ENCODE measurements at places on chromosomes 6 and 20. TPM values are rescaled to one million over a fixed set of nuclear protein-coding genes. Genes with fewer than 3 reads are reported as not detected.

The EMILIN3 gene
- total RNA-seq, result 0.30 TPM

The SAMD10 gene
- total RNA-seq, result 3.5 TPM

The ATP6V1G2 gene
- total RNA-seq, result not detected

The SLA2 gene
- 0.30 TPM for total RNA-seq

The BANF2 gene
- total RNA-seq, result not detected

The POU5F1 gene
- 5.0 TPM for total RNA-seq

The PDE7B gene
- total RNA-seq, result 3.4 TPM

The EYA4 gene
- not detected for total RNA-seq

The SLC22A3 gene
- total RNA-seq, result 34.5 TPM

- DNase-seq, result no peak
Measured at GRCh38 chr6:158358450-158359077, 46.3 kb downstream of the TULP4 start.

DNA sequence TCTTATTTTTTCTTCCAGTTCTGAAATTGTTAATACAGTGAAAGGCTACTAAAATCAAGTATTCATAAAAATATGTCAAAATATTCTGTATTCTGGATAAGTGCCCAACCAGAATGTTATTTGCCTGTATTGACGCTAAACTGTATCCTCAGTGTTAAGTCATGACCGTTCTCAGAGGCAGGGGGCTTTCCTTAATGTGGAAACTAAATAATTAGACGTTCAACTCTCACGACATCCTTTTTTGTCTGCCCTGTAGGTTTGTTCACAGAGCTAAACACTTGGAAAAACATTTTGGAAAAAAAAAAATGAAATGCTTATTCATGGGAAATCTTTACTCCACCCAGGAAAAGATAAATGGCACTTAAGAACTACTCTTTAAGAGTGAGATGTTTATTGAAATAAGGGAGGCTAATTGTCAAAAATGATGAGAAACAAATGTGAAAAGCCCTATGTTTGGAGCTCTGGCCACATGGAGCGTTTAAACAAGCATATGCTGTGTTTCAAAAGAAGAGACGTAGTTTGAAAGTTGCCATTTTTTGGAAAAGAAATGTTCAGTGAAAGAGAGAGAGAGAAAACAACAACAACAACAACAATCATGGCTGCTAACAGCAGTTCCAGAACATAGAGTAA lies 453.1 kb upstream of the MARCKS start:
- no peak for DNase-seq

DNA sequence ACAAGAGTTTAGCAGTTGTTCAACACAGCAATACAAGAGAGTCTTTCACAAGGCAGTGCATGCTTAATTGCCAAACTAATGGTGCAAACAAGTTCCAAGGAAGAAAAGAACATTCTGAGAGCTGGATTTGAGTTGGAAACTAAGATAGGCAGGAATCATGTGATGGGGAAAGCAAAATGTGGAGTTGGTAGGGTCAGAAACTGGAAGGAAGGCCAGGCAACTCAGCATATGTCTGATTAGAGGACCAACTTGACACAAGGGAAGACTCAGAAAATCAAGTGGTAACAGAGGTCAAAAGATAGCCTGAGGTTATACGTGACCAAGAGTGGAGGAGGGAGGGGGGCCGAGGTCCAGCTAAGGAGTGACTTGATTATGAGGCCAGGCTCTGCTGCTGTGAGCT lies 117.3 kb downstream of the SMLR1 start:
- no peak for DNase-seq

DNA sequence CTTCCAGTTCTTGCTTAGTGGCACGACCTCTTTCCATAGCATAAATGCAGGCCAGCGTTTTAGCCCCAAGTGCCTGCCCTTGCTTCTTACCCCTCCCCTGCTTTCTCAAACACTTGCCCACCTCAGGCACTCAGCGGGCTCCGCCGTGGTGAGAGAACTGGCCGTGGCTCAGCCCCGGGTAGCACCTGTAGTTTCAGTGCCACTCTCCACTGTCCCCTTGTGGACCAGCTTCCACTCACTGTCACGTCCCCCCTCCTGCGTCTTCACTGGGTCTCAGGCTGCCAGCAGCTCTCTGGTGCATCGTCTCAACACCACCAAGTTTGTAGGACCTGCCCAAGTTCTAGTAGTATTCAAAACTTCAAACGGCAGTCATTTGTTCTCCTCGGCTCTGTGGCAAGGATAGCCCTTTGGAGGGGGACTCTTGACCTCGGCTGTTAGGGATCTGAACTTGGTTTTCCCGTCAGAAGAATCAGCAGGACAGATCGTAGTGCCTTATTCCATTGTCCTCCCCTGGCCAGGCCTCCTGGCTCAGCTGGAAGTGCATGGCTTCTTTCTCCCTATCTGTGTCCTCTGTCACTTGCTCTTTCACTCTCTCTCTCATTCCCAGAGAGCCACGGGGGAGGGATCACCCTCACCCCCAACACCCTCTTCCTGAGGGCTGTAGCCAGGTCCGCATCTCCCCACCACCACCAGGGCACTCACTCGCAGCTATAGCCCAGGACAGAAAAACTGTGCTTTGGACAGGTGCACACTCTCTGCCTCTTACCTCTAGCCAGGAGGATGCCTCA lies 44.6 kb downstream of the STK35 start:
- DNase-seq, result no peak

GRCh38 chr6:168278904-168279303 lies 40.7 kb downstream of the DACT2 start:
- no peak for DNase-seq

DNA sequence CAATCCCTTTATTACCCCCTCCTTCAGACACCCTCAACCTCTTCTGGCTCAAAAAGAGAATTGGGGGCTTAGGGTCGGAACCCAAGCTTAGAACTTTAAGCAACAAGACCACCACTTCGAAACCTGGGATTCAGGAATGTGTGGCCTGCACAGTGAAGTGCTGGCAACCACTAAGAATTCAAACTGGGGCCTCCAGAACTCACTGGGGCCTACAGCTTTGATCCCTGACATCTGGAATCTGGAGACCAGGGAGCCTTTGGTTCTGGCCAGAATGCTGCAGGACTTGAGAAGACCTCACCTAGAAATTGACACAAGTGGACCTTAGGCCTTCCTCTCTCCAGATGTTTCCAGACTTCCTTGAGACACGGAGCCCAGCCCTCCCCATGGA lies 2.2 kb downstream of the TNF start:
- no peak for DNase-seq

DNA sequence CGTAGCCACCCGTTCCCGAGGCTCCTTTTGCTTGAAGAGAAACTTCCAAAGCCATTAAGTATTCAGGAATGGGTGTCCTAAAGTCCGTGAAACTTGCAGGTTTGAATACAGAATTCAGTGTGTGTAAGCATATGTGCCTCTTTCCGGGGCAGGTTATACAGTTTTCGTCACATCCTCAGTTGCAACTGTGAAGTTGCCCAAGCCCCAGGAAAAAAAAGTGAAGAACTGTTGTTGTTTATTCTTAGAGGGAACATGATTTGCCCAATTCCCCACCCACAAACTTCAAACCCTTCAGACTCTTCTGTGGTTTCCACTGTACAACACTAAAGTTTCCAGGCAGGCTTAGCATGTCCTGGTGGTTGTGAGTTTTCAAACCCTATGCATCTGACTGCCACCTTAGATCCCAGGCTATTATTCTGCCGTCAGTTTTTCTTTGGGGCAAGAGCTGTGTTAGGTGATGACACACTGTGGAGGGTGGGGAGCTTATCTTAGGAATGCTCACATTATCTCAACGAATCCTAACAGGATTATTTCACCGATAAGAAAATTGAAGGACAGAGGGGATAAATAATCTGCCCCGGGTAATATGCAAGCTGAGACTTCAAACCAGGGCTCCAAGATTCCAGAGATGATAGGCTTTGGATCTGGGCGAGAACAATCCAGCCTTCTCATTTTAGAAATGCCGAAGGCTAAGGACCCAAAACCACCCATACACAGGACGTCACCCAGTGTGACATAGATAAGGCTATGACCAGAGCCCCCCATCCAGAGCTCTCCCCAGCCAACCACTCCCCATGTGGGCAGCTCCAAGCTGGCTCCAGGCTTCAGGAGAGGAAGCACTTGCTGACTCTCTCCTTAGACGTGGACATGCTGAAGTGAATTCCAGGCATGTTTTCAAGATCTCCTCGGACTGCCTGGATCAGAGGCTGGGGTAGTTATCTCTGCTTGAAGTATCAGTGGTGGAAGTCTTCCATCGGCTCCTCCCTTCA lies 81.7 kb upstream of the AFDN start:
- DNase-seq, result no peak

GRCh38 chr6:26195924-26196845 lies 109.0 kb downstream of the HFE start:
- no peak for DNase-seq

DNA sequence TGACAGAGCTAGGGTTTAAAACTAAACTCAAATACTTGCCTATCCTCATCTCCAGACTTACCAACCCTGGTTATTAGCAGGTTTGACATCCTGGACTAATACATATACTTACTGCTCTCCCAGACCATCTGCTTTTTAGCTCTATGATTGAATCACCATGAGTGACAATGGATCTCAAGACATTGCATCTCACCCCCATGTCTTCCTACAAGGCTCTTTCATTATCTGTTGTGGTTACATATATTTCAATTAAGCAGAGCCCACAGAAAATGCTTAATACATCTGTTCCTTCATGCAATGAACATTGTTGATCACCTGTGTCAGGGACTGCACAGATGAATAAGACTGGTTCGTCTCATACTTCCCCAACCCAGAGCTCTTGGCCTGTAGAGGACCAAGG lies 19.4 kb downstream of the SAMD3 start:
- DNase-seq, result no peak

GRCh38 chr20:56816349-56816748 lies 187.2 kb downstream of the TFAP2C start:
- DNase-seq, result no peak

- DNase-seq, result no peak
Measured at GRCh38 chr20:35821807-35822242, 50.0 kb downstream of the PHF20 start.

DNA sequence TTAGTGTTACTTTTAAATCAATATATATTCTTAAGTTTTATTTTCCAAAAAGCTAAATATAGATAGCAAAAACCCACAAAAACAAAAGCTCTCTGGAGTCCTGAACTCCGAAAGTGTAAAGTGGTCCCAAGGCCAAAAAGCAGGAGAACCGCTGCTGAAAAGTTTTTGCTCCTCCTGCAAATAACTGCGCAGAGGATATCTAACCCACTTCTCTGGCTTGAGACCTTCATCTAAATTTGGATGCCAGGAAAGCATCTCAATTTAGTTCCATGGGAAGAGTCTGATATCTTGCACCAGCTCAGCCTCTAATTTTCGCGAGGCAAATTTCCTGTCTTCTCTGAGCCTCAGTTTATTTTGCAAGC lies 523 bp downstream of the MRPS10 start:
- no peak for DNase-seq

- DNase-seq, result no peak
Measured at GRCh38 chr6:122035173-122035572, 364.3 kb upstream of the HSF2 start.

All from left lobe of liver (tissue), 2 donors.